Activated CD4-positive, alpha-beta T cell treated with anti-CD3 and anti-CD28 coated beads, Interleukin-2, amount 50 U/mL, for 24 hours (primary cell): ENCODE measurements at places on chromosomes 7 and 10.
A peak's percentile ranks its signal among the peaks of the same experiment; 100 is the strongest.

GRCh38 chr10:93852476-93853095 lies 41.2 kb upstream of the SLC35G1 start:
- no peak for DNase-seq

DNA sequence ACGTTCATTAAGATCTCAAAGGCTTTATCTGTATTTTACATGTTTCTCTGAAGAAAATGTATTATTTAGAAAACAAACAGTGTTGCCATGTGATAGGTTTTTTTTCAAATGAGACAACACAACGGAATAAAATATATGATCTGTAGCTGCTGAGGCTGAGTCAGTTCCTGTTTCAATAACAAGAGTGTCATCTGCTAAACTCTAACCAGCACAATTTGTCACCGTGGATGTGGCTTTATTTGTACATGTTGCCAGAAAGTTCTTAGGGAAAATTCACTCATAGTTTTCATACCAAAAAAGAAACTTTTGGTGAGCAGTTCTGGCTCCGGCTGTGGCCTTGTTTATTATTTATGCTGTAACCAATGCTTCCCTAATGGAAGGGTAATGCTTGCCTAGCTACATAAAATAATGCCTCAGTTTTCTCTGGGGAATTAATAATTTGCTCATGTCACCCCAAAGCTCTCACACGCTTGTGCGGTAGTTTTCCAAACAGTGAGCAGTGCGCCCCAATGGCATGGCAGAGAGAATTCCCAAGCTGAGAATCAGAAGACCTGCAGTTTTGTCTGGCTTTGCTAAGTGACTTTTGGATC lies 20.3 kb upstream of the KLF6 start:
- DNase-seq = peak; percentile 72

DNA sequence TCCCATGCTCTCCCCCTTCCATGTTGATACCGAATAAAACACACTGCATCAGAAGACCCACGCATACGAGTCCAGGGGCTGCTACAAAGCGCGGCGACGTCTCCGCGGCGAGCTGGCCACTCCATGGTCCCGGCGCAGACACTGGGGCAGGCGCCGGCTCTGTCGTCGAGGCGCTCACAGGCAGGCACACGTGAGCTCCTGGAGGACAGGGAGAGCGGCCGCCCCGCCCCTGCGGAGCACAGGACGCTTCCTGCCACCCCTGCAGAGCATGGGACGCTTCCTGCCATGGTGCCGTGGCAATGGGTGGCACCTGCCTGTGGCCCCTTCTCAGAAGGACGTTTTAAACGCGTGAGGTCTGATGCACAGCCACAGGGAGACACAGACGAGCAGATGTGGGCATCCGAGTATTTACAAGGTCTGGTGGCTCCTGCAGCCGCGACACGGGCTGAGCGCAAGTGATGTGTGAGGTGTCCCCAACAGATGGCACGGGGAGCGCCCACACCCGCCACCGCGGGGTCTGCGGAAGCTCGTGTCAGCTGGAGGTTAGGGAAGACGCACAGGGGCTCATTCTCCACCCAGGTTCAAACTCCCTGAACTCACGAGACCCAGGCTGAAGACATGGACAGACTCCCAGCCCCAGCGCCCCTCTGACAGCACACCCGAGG lies 21.4 kb upstream of the GPR146 start:
- DNase-seq = no peak

DNA sequence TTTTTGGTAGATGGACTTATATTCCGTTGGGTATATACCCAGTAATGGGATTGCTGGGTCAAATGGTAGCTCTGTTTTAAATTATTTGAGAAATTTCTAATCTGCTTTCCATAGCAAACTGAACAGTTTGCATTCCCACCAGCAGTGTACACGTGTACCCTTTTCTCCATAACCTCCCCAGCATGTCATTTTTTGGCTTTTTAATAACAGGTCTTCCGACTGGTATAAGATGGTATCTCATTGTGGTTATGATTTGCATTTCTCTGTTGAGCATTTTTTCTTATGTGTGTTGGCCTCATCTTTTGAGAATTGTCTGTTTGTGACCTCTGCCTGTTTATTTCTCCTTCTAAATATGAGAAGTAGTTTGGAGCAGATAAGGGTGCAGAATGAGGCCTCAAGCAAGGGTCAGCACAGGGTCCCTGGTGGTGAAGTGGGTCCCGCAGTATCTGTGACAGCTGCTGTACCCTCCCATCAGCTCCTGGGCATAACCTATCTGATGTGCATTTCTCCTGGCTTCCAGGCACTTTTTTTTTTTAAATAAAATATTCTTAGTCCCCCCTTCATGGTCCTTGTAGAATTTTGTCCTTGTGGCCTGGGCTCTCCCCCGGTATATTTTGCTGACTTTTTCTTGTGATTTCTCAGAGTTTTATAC lies 73.5 kb downstream of the PROSER2 start:
- no peak for DNase-seq

DNA sequence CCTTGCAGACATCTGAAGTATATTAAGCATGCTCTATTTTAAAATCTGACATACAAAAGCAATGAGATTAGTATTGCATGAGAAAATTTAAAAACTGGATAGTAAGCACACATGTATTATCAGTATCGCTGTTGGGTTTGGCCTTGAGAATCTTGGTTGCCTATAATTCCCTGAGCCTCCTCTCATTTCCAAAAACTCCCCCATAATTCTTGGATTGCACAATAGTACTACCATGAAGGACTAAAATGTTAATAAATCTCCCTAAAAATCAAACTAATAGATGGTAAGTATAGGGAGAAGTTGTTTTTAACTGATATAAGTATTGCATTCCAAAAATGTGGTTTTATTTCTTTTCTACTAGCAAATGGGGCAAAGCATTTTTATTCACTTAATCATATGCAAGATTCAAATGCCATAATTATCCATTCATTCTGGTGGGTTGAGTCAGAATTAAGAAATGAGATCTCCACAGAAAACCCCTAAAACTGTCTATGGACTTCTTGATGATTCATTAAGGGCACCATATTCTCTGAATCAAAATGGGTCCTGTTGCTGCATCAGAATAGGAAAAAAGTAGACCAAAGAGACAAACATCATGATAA lies 10.3 kb upstream of the VIM start:
- DNase-seq = no peak

DNA sequence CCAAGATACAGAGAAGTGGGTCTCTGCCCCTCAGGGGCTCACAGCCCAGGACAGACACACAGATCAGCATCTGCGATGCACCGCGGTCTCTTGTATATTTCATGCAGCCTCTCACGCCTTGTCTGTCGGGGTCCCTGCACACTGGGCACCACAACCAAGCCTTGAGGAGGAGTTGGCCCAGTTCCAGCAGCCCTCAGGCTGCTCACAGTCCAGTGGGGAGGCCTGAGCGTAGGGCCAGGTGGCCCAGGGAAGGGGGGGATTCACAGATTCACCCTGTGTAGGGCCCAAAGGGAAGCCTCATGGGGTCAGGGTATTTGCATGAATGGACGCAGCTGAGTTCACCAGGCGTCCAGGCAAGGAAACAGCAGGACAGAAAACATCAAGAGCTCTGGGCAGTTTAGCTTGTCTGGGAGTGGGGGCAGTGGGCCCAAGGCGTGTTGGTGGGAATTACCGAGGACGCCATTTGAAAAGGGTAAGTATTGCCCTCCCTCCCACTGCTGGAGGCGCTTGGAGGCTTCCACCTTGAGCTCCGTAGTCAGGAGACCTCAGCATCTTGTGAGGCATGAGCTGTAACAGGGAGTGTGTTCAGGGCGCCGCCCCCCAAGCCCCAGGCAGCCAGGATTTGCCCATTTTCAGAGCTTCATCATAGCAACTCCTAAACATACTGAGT lies 129.1 kb upstream of the CHST15 start:
- no peak for DNase-seq

DNA sequence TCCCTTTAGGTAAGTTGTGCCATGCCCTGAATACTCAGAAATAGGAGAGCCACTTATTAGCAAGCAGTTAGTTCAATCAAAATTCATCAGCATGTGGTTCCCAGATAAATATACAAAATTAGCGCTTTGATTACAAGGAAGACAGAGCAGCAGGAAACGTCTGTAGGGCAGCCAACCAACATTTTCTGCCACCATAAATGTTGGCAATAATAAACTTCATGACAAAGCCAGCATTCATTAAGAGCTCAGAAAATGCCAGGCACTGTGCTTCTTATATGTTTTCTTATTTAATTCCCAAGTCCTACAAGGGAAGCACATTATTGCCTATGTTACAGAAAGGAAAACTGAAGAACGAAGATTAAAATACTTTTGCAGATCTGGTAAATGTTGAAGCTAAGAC lies 22.0 kb upstream of the ABCB5 start:
- no peak for DNase-seq

DNA sequence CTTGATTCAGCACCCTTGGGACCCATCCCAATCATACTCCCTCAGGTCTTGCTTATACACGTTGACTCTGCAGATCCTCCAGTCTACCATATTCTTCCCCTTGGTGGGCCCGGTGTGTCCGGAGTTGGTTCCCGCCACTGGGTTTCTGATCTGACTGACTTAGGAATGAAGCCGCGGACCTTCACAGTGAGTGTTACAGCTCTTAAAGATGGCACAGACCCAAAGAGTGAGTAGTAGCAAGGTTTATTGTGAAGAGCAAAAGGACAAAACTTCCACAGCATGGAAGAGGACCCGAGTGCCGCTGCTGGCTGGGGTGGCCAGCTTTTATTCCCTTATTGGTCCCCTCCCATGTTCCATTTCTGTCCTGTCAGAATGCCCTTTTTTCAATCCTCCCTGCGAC lies 5.9 kb upstream of the GDF10 start:
- DNase-seq = no peak

- DNase-seq = no peak
Observed at GRCh38 chr7:138238734-138239659, 162.7 kb downstream of the AKR1D1 start.

DNA sequence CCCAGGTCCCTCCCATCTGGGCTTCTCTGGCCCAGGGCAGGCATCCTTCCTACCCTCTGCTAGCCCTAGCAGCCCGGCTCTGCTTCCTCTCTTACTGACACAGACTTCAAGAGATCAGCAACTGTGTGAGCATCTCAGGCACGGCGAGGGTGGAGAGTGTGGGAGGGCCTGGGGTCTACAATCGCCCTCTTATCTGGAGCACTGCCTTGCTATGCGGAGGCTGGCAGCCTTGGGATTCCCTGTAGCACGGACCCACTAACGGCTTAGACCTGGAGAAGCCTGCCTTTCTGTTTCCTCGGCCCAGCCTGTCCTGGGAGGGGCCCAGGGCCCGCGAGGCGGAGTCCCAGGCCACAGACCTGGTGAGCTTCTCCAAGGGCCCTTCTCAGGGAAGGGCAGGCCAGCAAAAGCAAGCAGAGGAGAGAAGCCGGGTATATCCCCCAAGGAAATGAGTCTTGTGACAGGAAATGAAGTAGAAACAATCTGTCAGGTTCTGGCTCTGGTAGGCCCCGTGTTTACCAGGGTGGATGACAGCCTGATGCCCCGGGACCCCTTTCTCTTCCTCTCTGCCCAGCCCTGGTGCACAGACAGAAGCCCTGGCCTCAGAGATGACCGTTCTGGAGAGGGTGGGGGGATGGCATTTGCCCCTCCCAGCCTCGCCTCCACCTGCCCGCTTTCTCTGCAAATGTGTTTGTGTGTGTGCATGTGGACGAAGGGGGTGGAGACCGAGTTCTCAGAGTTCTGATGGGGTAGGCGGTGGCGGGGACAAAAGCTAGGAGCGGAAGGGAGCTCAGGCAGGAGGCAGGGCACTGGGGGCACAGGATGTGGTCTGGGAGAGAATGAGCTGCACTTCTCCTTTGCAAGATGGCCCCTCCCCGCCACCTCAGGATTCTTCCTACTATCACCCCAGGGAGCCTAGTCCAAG lies 2.5 kb downstream of the LRCH4 start:
- peak; percentile 34 for DNase-seq
